ENCODE measurements at places on chromosomes 7 and 10.

GRCh38 chr7:42010751-42011150 is 226.3 kb downstream of the GLI3 start:
- no peak for DNase-seq

DNA sequence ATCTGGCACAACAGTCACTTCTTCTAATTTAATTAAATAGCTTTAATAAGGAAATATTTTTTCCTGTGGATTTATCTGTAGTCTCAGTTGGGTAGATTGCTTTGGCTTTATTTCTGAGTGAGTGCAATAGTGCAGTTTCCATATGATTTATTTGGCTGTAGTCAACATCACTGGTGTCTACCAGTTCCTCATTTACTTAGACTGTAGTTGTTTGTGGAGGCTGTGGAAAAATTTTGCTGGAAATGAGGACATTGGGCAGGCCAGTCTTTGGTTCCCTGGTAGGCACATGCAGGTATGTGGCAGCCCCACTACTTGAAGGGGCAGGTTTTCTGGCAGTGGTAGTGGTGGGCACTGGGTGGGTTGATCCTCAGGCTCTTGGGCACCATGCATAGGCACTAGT is 15.5 kb downstream of the TAS2R40 start:
- DNase-seq: no peak

- no peak for DNase-seq
Observed at GRCh38 chr10:14565199-14565598, 209.5 kb downstream of the FAM107B start.

DNA sequence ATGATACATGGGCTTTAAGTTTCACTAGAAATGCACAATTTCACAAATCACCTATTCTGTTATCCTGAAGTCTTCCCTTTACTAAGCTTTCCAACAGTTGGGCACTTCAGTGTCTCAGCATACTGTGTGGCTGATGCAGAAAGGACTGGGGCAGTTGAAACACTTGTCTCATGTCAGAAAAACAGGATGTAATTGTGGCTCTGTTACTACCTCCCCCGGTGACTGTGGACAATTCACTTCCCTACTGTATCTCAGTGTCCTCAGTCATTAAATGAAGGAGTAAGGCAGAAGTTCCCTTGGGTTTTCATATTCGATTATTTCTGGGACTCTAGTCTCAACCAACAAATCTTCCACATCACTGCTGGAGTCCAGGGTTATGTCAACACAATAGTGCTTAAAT is 17.9 kb downstream of the ANKRD22 start:
- no peak for DNase-seq

- DNase-seq: no peak
Observed at GRCh38 chr10:59825932-59826331, 72.7 kb upstream of the MRLN start.

- DNase-seq: no peak
Observed at GRCh38 chr10:129796710-129797420, 167.2 kb downstream of the EBF3 start.

DNA sequence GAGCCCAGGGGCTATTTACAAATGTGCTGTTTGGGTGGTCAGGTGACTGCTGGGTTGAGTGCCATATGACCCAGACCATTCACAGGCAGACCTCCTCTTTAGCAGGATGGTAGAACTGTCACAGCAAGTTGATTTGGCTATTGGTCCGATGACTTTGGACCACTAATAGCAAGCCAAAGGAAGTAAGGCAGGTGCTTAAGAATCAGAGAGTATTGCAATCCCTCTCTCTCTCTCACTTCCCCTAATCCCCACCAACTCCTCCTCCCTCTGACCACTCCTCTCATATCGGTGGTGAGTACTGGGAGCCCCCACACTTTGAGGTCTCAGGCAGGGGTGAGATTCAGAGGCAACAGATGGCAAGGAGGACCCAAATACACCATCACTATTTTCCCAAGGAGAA is 165.3 kb downstream of the TRIL start:
- no peak for DNase-seq

GRCh38 chr10:3803927-3804741 is 19.1 kb upstream of the KLF6 start:
- peak; percentile 80 for DNase-seq

DNA sequence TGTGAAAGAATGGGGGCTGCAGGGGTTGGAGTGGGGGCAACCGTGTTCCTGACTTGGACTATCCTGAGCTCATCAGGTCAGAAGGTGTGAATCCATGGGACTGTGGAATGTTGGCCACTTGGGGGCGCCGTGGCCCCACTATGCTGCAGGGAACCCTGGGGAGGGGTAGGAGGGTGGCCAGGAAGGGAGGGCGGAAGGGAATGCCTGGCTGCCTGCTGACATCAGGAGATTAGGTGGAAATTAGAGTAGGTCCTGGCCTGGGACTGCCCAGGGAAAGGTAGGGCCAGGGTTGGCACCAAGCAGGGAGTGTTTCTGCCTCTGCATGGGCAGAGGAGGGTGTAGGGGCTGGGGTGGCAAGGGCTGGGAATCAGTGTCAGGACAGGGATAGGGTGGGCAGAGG is 65.8 kb upstream of the PRSS58 start:
- peak; percentile 75 for DNase-seq

DNA sequence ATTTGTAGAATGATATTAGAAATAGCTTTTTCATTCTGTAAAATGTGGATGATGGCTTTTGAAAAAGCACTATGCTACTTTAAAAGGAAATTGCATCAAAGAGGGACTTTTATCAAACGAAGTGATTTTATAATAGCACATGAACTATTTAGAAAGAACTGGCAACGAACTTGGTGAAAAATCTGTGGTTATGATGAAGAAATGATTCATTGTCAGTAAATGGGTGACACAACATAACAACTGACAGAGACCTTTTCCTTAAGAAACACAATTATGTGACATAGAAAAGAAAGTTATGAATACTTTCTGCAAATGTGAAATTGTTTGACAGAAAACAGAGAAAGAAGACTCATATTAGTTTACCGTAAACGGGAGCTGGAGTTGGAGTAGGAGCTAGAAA is 60.7 kb upstream of the LAMB4 start:
- DNase-seq: no peak

DNA sequence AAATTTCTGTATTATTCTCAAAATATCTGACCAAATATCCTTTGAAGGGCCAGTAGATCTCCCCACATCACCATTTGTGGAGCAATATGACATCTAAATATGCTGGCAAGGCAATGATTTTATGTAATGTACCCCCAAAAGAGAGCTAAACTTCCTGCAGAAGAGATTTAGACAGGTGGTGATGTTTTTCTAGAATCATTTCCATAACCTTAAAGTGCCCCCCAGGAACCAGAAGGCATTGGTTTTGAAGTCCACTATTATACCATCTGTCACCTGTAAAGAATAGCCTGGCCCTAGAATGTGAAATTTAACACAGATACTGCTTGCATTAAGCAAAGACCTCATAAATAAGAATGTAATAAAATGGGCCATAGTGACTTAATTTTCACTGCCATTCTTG is 77.9 kb upstream of the ABLIM1 start:
- DNase-seq: no peak

DNA sequence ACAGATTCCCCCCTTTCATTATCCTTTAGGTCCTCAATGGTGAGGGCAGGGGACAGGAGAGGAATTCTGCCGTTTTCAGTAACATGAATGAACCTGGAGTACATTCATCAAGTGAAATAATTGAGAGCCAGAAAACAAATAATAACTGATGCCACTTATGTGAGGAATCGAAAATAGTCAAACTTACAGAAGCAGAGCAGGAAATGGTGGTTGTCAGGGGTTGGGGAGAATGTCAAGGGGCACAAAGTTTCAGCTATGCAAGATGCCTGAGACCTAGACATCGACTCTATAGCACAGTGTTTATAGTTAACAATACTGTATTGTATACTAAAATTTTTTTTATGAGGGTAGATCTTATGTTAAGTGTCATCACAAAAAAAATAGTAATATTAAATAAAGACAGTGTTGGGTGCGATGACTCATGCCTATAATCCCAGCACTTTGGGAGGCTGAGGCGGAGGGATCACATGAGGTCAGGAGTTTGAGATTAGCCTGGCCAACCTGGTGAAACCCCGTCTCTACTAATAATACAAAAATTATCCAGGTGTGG is 1219.8 kb downstream of the GATA3 start:
- DNase-seq: no peak

DNA sequence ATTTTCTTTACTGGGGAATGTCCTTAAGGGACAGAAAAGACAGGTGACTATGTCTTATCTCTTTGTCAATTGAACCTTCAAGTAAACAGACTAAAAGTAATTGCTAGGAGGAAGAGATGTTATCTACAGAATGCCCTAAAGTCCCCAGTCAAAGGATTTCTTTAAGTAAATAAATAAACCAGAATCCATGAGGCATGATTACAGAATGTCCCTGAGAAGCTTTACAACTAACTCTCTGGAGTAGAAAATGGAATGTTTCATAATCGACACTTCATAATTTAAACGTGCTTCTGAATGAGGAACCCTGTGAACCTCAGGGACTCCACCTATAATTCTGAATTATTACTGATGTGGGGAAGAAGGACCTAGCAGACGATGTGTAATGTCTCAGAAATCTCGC is 187.9 kb upstream of the IMMP2L start:
- DNase-seq: no peak

- peak; percentile 57 for DNase-seq
Observed at GRCh38 chr10:24518981-24519597, 204.6 kb downstream of the ARHGAP21 start.

DNA sequence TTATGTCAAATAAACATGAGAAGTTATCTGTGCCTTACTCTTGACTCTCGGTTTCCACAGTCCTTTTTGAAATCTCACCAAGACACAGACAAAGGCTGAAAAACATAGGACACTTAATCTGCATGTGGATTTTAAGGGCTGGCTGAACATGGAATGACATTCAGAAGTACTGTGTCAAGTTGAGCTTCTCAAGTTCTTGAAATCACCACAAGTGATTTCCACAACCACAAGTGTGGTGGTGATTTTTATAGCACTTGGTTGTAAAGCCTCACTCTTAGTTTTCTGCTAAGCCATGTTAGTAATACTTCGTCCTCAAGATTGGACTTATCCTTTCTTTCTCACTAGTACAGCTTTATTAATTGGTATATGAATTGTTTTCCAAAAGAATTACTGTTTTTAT is 29.6 kb downstream of the FOXP2 start:
- no peak for DNase-seq

DNA sequence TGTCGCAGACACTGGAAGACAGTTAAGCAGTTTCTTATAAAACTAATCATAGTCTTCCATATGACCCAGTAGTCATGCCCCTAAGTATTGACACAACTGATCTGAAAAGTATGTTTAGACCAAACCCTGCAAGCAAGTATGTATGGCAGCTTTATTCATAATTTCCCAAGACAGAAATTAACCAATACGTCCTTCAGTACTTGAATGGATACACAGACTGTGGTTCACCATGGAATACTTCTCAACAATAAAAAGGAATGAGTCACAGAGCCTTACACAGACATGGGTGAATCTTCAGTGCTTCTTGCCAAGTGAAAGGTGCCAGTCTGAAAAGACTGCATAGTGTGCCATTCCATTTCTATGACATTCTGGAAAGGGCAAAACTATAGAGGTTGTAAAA is 50.2 kb upstream of the AKR1E2 start:
- no peak for DNase-seq

- DNase-seq: no peak
Observed at GRCh38 chr10:128063736-128064107, 62.5 kb downstream of the MKI67 start.

- no peak for DNase-seq
Observed at GRCh38 chr7:11346302-11346701, 372.6 kb downstream of the PHF14 start.

DNA sequence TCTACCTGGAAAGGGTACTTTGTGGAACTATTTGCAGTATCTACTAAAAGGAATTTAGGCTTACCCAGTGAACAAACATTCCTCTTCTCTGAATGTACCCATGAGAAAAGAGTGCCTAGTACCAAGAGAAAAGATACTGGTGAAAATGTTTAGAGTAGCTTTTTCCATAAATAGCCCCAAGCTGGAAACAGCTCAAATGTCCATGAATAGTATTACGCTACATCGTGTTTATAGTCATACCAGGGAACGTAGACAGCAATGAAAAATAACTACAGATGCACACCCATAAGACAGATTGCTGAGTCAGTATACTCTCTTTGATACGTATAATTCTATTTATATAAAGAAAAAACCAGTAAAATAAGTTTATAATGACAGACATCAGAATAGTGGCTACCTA is 285.9 kb downstream of the KLF6 start:
- DNase-seq: no peak
